ENCODE measurements at places on chromosomes 6 and 20. TPM values are rescaled to one million over a fixed set of nuclear protein-coding genes. Genes with fewer than 3 reads are reported as not detected.

- H3K4me1 ChIP-seq = no peaks in the 10 kb centered on the region
- H3K27me3 ChIP-seq = no peaks in the 10 kb centered on the region
- no peak for DNase-seq
- H3K36me3 ChIP-seq = no peaks in the 10 kb centered on the region
- H3K4me3 ChIP-seq = no peak overlapping the region
These were observed 17.3 kb downstream of the PLN start for GRCh38 chr6:118565311-118565960.

DNA sequence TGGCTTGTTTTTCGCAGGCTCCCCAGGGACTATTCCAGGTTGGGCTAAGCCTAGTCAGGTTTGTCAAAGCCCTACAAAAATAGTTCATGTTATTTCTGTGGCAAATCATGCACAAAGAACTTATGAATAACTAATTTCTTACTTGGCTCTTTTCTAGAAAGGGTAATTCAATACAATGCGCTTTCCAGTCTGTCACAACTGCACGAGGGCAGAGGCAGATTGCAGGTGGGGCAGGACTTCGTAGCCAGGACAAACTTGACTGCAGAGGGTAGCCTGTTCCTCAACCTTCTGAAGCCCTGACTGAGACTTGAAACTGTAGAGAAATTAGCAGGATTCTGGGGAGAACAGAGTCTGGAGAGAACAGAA lies 253.5 kb downstream of the QKI start:
- no peaks in the 10 kb centered on the region for H3K4me1 ChIP-seq
- H3K4me3 ChIP-seq = no peak overlapping the region
- H3K27me3 ChIP-seq = no peaks in the 10 kb centered on the region
- no peaks in the 10 kb centered on the region for H3K36me3 ChIP-seq
- DNase-seq = no peak

DNA sequence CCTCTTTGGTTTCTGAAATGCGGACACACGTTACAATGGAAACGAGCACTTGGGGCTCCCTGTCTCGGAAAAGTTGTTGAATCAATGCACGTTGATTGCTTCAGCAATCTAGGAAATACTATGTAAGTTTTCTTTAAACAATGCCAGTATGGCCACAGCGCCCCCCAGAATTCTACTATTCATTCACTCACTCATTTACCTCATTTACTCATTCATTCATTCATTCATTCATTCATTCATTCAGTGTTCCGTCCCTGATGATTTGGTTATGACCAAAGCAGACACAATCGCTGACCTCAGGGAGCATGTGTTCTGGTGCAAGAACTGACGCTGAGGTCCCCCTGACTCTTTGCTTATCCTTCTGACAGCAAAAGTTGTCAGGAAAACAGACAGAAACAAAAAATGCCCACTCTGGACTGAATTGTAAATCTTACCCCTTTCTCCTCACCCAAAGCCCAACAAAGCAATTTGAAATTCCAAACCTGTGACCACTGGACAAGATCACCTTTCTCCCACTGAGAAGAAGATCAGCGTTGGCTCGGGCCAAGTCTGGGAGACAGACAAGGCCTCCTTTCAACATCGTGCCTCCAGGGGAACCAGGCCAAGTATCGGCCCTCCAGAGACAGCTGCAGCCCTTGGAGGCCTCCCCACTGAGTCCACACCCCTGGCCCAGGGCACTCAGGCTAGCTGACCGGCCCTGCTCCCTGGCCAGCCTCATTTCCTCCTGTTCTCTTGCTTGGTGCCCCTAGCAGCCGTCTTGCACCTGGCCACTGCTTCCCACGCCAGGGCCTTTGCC lies 15.0 kb upstream of the PMEPA1 start:
- no peaks in the 10 kb centered on the region for H3K4me1 ChIP-seq
- no peaks in the 10 kb centered on the region for H3K36me3 ChIP-seq
- H3K4me3 ChIP-seq = no peak overlapping the region
- DNase-seq = no peak
- H3K27ac ChIP-seq = no peak overlapping the region

DNA sequence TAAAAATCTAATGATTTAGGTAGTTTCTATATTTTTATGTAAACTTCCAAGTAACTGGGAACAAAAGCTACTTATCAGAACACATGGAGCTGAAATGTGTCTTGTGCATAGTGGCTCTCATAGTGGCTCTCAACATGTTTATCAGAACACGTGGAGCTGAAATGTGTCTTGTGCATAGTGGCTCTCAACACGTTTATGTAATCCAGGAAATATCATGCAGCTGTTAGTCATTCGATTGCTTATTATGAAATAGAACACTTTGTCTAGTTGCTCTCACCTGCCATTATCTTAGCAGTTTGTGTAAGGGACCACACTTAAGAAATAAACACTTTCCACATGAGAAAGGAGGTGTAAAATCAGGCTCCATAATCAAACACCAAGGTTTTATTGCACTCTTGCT lies 119.2 kb upstream of the ASCC3 start:
- no peak for DNase-seq
- H3K27ac ChIP-seq = no peak overlapping the region
- no peak overlapping the region for H3K4me3 ChIP-seq
- no peaks in the 10 kb centered on the region for H3K27me3 ChIP-seq
- H3K36me3 ChIP-seq = no peaks in the 10 kb centered on the region

GRCh38 chr20:24829649-24830370 lies 119.3 kb upstream of the CST7 start:
- no peak overlapping the region for H3K27ac ChIP-seq
- no peaks in the 10 kb centered on the region for H3K27me3 ChIP-seq
- no peaks in the 10 kb centered on the region for H3K4me1 ChIP-seq
- DNase-seq = no peak

DNA sequence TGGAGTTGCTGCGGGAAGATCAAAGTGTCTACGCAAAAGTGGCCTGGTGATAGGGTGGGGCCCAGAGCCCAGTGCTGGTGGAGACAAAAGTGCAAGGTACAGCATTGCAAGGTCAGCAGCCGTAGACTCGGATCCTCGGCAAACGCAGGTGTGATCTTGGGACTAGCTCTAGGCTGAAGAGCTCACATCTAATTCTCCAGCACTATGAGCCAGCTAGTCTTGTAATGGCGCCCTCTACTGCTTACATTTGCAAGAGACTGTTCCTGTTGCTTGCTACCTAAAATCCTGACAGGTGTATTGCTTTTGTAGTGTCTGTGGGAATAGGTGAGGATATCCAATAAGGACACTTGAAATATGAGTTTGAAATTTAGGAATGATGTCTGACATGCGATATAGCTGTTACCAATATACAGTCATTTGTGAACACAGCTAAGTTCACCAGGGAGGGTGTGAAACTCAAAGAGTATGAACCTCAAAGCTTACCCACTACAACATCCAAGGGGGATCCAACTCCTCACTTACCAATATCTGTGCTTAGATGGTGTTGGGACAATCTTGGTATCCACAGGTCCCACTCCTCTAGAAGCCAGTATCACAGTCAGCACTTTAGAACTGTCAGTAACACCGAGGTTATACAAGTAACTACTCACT lies 58.4 kb downstream of the PDE7B start:
- H3K36me3 ChIP-seq = no peaks in the 10 kb centered on the region
- no peaks in the 10 kb centered on the region for H3K4me1 ChIP-seq
- no peak overlapping the region for H3K27ac ChIP-seq
- H3K27me3 ChIP-seq = no peaks in the 10 kb centered on the region
- no peak overlapping the region for H3K4me3 ChIP-seq
- DNase-seq = peak; percentile 70

GRCh38 chr20:44646023-44646640 lies 5.4 kb downstream of the ADA start:
- peaks cover 35% of the 10 kb centered on the region for H3K4me1 ChIP-seq
- no peak for DNase-seq
- no peak overlapping the region for H3K4me3 ChIP-seq
- H3K27ac ChIP-seq = peak overlapping the region; percentile 63

DNA sequence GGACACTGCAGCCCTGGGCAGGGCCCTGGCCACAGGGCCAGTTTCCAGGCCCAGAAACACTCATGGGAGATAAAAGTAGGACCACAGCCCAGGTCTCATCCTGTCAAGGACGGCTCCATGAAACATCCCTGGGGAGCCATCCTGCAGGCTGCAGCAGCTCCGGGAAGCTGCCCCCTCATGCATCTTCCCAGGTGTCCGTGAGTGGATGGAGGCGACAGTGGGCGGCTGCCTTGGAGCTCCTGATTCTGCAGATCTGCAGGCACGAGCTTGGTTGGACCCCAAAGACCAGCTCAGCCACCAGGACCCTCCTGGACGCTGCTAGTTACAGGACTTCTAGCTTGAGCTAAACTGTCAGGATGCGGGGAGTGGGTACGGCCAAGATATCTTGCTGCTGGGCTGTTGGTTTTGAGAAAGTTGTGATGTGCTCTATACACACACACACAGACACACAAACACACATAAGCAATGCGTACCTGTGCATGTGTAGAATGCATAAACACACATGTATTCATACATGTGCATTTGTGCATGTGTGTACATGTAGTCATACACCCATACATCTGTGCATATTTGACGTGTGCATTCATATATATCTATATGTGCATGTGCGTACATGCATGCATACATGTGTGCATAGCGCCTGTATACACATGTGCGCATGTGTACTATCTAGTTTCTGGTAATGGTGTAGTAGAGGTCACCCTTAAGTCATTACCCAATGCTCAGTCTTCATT lies 297.8 kb downstream of the TAF4 start:
- no peaks in the 10 kb centered on the region for H3K4me1 ChIP-seq
- no peak overlapping the region for H3K4me3 ChIP-seq
- no peak overlapping the region for H3K27ac ChIP-seq

GRCh38 chr20:57220337-57221145 lies 45.9 kb downstream of the BMP7 start:
- no peaks in the 10 kb centered on the region for H3K36me3 ChIP-seq
- H3K4me3 ChIP-seq = no peak overlapping the region

DNA sequence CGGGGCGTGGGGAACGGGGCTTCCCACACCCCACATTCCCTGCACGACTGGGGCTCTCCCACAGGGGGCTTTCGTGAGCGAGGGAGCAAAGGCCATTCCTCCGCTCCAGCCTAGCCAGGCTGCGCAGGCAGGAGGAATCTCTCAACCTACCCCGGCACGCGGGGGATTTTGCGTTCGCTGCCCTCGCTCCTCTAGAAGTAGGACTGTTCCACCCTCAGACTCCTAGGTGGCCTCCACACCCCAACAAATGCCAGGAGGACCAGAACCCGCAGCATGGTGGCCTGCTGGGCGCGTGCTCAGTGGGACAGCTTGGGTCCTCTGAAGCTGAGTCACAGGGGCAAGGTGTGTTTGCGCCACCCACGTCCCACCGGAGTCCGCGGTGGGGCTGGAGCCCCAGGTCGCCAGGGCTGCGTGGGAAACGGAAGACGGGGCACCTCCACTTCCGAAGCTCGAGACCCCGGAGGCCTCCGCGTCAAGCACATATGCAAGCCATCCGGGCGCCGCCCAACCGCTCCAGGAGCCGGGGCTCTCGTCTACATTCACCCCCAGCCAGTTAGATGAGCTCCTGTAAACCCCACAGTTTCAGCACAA lies 1938.5 kb upstream of the DEFB115 start:
- H3K4me1 ChIP-seq = no peaks in the 10 kb centered on the region
- H3K27ac ChIP-seq = no peak overlapping the region
- no peak for DNase-seq
- H3K36me3 ChIP-seq = no peaks in the 10 kb centered on the region
- H3K27me3 ChIP-seq = no peaks in the 10 kb centered on the region

DNA sequence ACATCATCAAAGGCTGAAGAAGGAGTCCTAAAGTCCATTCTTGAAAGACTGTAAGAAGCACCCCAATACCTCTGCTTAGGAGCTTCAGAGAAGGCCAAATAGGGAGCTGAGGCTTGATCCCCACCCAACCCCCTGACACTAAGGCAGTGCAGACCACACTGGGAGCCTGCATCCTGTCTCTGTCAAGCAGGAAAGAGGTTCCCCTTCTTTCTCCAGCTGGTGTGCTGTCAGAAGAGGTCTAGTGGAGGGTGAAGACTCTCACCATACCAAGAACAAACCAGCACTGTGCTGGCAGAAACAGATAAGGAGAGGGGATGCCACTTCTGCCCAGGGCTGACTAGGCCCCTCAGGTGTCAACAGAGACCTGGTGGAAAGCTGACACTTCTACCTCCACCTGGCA lies 19.9 kb downstream of the GZF1 start:
- H3K27me3 ChIP-seq = no peaks in the 10 kb centered on the region
- H3K36me3 ChIP-seq = peaks cover 39% of the 10 kb centered on the region
- H3K4me3 ChIP-seq = no peak overlapping the region
- no peaks in the 10 kb centered on the region for H3K4me1 ChIP-seq

DNA sequence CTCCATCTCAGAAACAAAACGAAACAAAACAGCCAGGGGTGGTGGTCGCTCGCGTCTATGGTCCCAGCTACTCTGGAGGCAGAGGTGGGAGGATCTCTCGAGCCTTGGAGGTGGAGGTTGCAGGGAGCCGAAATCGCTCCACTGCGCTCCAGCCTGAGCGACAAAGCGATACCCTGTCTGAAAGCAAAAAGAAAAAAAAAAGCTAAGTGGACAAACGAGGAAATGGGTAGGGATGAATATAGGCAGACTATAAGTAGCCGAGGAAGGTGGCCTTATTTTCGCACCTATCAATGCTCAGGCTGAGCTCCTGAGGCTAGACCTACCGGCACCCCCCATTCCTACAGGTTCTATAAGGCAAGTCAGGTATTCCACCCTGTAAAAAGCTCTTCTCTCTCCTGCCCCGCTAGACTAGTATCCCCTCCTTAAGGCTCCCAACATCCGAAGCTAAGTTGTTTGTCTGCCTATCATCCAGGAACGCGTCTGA lies 650 bp upstream of the CASP8AP2 start:
- H3K4me3 ChIP-seq = peak overlapping the region; percentile 78
- DNase-seq = peak; percentile 50
- H3K36me3 ChIP-seq = no peaks in the 10 kb centered on the region
- no peaks in the 10 kb centered on the region for H3K27me3 ChIP-seq
- H3K27ac ChIP-seq = peak overlapping the region; percentile 89

GRCh38 chr20:19254956-19255355 lies 42.5 kb downstream of the SLC24A3 start:
- no peaks in the 10 kb centered on the region for H3K4me1 ChIP-seq
- no peaks in the 10 kb centered on the region for H3K27me3 ChIP-seq
- H3K4me3 ChIP-seq = no peak overlapping the region
- no peaks in the 10 kb centered on the region for H3K36me3 ChIP-seq

DNA sequence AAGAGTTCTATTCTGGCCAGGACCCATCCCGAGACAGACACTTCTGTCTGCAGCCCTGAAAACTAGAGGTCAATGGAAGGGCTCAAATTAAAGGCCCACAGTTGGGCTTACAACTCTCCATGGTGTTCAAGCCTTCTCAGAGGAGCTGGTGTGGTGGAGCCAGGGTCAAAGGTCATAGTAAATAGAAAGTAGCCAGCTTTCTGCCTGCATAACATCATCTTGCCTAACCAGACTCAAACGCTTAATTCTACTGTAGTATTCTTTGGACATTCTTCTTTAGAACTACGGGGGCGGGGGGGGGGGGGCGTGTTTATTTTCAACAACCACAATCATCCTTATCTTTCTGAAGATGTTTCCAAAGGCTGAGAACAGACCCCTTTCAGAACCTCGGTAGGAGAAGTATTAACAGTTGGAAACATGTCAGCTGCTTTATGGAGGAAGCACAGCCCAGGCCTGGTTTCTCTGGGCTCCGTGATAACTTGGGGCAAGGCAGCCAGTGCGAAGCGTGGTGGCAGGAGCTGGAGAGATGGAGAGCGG lies 1.5 kb upstream of the RREB1 start:
- peak overlapping the region; percentile 98 for H3K27ac ChIP-seq
- H3K27me3 ChIP-seq = no peaks in the 10 kb centered on the region
- no peak for DNase-seq
- H3K4me1 ChIP-seq = peaks cover 5% of the 10 kb centered on the region
- H3K36me3 ChIP-seq = no peaks in the 10 kb centered on the region

The LY6G5B gene
- total RNA-seq = 25.6 TPM

The DSP gene
- total RNA-seq = 56.9 TPM

The PXMP4 gene
- 15.3 TPM for total RNA-seq

The MBOAT1 gene
- 17.3 TPM for total RNA-seq

The PROKR2 gene
- total RNA-seq = not detected

The ARFGEF2 gene
- 40.9 TPM for total RNA-seq
